ENCODE measurements at places on chromosomes 4 and X. TPM values are rescaled to one million over a fixed set of nuclear protein-coding genes. Genes with fewer than 3 reads are reported as not detected.

DNA sequence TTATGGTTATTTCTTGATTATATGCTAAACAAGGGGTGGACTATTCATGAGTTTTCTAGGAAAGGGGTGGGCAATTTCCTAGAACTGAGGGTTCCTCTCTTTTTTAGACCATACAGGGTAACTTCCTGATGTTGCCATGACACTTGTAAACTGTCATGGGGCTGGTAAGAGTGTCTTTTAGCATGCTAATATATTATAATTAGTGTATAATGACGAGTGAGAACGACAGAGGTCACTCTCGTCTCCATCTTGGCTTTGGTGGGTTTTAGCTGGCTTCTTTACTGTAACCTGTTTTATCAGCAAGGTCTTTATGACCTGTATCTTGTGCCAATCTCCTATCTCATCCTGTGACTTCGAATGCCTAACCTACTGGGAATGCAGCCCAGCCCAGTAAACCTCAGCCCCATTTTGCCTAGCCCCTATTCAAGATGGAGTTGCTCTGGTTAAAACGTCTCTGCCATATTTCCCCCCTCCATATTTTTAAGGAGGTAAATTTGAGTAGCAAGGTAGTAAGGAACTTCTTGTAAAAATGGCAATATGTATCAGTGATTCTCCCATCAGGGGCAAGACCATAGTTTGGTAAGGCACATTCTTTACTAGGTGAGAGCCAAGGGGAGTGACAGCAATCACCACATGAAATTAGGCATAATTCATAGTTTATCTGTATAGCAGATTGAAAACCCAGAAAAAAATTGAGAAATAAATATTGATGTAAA lies 2.6 kb downstream of the CXCL2 start:
- H3K4me1 ChIP-seq, result peaks cover 38% of the 10 kb centered on the region
- DNase-seq, result no peak
- no peaks in the 10 kb centered on the region for H3K36me3 ChIP-seq
- no peak overlapping the region for H3K4me3 ChIP-seq

DNA sequence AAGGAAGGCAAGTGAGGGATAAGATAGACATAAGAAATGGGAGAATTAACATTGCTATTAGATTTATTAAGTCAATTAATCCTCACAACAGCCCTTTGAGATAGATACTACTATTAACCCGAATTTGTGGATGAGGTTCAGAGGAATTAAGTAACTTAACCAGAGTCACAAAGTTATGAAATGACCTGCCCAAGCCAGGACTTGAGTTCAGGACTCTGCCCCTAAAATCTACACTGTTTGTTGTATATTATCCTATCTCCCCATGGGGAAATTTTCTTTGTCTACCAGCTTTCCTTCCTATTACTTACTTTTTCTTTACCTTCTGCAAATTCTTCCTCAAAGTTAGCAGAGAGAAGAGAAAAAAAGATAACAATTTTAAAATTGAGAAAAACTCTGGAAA lies 33.4 kb upstream of the UBQLN2 start:
- no peak for DNase-seq
- no peak overlapping the region for H3K4me3 ChIP-seq
- no peaks in the 10 kb centered on the region for H3K36me3 ChIP-seq
- H3K27ac ChIP-seq, result no peak overlapping the region

- H3K36me3 ChIP-seq, result no peaks in the 10 kb centered on the region
- peak overlapping the region; percentile 80 for H3K4me3 ChIP-seq
- no peak for DNase-seq
- H3K4me1 ChIP-seq, result peaks cover 56% of the 10 kb centered on the region
These were observed 1.7 kb downstream of the IL13RA1 start for GRCh38 chrX:118729042-118729652.

DNA sequence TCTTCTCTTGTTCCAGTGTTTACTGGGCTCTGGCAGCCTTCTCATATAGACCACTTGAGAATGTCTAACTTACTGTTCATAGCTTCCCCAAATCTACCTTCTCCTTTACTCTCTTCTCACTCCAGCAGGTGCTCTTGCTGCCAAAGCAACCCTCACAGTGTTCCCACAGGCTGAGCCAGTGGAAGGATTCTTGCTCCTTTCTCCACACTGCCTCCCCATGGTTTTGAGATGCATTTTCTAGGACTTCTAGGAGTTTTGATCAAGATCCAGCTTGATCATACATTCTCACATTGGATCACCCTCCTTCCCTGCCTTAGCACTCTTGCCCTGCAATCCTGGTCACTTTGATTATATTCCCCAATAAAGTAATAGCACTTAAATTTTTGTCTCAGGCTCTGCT lies 230.8 kb downstream of the TMEM47 start:
- H3K4me3 ChIP-seq, result no peak overlapping the region
- no peaks in the 10 kb centered on the region for H3K4me1 ChIP-seq
- no peaks in the 10 kb centered on the region for H3K27me3 ChIP-seq
- H3K36me3 ChIP-seq, result no peaks in the 10 kb centered on the region

DNA sequence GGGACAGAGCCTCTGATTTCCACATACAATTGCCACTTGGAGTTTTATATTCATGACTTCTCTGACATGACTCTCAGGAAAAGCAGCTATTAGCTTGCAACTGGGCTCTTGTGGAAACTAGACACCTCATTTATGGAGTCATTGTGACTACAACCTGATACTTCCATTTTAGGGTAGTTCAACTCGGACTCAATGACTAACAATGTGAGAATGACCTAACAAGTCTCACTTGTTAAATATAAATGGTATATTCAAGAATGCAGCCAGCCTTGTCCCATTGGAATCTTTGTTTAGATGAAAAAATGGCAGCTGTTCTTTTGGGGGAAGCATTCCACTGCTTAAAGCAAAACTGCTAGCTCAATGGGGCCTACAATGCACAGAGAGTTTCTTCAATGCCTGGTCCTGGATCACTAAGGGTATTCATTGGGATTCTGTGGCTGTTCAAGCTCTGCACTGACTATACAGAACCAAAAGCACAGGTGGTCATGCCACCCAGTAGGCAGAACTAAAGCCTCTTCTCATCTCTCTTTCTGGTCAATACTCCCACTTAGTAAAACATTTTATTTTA lies 36.5 kb upstream of the GLRA3 start:
- no peak overlapping the region for H3K4me3 ChIP-seq
- H3K4me1 ChIP-seq, result peaks cover 10% of the 10 kb centered on the region
- no peaks in the 10 kb centered on the region for H3K36me3 ChIP-seq
- H3K27ac ChIP-seq, result no peak overlapping the region
- peak; percentile 37 for DNase-seq

DNA sequence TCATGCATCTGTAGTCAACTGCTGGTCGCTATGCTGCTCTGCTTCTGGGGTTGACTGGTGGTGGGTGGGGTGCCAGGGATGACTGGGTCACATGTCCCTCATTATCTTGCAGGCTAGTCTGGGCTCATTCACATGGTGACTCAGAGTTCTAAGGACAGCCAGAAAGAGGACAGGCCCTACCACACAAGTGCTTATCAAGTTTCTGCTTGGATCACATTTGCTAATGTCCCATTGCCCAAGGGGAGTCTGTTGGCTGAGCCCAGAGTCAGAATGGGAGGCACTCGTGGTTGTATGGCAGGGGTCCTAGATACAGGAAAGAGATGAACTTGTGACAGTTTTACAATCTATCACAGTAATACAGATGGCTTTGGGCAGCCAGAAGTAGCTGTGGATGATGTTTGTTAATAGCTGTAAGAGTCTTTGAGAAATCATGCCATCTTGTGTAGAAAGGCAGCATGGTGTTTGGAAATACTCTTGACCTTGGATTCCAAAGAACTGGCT lies 221.3 kb downstream of the GPAT3 start:
- no peaks in the 10 kb centered on the region for H3K4me1 ChIP-seq
- no peaks in the 10 kb centered on the region for H3K36me3 ChIP-seq
- DNase-seq, result peak; percentile 3
- H3K27me3 ChIP-seq, result no peaks in the 10 kb centered on the region

DNA sequence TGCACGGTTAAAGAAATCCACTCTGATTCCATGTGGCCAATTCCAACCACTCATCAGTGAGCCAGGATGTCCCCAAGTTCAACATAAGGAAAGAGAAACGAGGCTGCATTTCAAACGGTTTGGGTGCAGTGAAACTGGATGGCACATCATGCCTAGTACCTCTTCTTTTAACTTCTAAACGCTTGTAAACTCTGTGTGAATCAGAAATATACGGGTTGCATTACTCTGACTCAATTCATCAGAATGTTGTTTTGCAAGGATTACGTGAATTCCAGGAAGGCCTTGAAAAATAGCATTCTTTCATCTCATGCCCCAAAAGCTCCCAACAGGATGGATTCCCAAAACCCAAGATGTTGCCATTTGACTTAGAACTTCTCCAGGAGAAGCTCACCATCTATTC lies 270.4 kb downstream of the LDB2 start:
- H3K4me3 ChIP-seq, result no peak overlapping the region
- no peaks in the 10 kb centered on the region for H3K36me3 ChIP-seq
- H3K4me1 ChIP-seq, result peaks cover 25% of the 10 kb centered on the region
- peak overlapping the region; percentile 84 for H3K27ac ChIP-seq

- H3K27me3 ChIP-seq, result no peaks in the 10 kb centered on the region
- no peak overlapping the region for H3K27ac ChIP-seq
- H3K4me1 ChIP-seq, result peaks cover 11% of the 10 kb centered on the region
- H3K4me3 ChIP-seq, result no peak overlapping the region
- H3K36me3 ChIP-seq, result no peaks in the 10 kb centered on the region
These were observed 79.2 kb downstream of the RELL1 start for GRCh38 chr4:37607018-37607417.

Gene PABPC1L2A
- total RNA-seq, result not detected

Gene SYN1
- not detected for total RNA-seq

Gene PHKA1
- total RNA-seq, result 33.7 TPM

Gene RAI2
- total RNA-seq, result 0.66 TPM

Gene MAGEC3
- total RNA-seq, result not detected

Data from PC-3 (cell line).